ENCODE measurements at places on chromosomes 2 and 18.

GRCh38 chr2:102253753-102254150 lies 57.6 kb upstream of the IL1RL1 start:
- DNase-seq: no peak

DNA sequence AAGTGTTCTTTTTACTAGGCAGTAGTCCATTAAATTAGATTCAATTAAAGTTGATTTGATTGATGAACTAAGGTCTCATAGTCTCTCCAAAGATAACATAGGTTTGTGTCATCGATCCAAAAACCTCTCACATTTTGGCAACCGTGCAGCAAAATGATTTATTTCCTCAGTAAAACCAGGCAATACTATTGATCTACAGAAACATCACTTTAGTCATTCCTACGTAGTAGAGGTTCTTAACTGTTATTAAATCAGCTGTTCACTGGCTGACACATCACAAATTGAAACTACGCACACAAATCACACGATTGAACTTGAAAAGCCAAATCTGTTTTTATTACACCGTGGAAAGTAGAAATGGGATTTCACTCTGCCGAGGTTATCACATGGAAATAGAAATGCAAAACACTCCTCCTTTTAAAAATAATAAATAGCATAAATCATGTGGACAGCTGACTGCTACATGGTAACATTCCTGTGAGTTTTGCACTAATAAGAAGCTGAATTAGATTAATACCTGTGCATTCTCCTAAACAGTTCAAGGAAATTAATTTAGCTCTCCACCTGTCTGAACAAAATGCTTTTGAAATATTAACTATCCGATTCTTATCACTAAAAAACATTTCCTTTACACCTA lies 262.5 kb downstream of the CDH20 start:
- no peak for DNase-seq

GRCh38 chr2:236405357-236405756 lies 141.2 kb upstream of the ASB18 start:
- no peak for DNase-seq

DNA sequence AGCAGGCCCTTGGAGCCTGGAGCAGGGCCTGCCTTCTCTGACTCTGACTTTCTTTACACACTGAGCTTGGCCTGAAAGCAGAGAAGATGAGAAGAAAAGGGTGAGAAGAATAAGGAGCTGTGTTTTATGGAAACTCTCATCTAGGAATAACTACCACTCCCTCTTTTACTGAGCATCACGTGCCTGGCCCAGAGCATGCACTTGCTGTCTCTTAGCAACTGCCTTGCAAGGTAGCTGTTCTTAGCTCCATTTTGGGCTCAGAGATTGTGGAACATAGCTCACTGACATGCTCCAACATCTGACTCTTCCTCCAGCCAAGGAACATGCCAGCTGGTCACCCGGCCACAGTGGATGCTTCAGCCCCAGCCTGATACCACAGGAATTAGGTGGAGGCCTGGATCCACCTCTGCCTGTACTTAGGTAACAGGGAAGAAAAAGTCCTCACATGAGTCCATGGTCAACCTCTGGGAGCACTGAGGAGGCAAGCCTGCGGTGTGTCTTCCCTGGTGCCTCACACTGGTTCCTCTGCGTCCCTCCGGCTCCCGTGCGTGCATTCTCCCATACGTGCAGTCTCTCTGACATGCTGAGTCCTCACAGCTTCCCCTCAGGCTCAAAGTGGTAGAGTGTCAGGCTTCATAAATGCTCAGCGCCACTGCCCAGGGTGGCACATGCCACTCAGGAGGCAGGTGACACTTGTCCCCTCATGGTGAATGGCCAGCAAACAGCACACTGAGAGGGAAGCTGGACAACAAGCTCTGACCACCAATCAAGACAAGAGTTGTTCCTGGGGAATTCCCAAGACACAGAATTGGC lies 35.7 kb downstream of the AMER3 start:
- DNase-seq: no peak

DNA sequence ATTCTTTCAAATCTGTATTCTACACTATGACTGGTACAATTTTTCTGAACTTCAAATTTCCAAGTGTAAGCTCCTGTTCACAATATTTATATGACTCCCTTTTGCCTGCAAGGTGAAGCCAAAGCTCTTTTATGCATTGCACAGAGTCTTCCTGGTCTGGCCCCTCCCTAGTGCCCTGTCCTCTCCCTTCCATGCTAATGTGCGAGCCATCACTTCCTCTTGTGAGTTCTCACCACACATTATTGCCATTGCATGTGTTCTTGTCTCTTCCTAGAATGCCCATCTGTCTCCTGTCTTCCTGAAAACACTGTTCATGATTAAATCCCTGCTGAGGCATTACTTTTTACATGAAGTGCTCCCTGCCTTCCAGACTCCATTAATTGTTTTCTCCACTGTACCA lies 169.9 kb downstream of the MC4R start:
- DNase-seq: no peak

DNA sequence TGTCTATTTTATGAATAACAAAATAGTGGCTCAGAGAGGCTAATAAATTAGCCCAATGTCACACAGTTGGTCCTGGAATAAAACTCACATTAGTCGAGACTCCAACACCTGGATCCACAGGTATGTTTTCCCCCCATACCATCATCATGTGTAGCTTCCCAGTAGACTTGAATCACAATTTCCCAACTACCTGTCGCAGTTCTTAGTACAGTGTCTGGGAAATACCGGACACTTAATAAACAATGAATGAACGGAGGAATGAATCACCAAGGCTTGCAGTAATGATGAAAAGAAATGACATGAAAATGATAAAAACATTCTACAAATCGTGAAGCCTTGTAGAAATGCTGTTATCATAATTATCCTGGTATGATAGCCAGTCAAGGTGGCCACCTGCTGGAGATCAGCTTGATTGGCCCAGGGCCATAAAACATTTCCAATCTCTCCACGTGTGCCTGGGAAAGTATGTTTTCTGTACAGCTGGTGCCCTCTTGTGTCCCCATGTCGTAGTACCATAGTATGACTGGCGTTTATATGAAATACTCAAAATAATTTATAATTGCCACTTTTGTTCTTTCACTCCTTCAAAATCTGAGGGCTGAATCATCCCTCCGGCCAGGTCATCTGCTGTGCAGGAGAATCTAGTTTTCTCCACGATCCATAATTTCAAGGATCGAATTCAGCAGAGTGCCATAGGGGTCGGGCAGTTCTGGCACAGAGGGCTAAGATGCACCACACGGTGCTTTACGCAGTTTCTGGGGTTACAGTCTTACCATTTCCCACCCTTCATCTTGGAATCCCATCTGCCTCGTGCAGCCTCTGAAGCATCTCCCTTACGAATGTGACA lies 95.4 kb downstream of the LAMA1 start:
- DNase-seq: no peak

DNA sequence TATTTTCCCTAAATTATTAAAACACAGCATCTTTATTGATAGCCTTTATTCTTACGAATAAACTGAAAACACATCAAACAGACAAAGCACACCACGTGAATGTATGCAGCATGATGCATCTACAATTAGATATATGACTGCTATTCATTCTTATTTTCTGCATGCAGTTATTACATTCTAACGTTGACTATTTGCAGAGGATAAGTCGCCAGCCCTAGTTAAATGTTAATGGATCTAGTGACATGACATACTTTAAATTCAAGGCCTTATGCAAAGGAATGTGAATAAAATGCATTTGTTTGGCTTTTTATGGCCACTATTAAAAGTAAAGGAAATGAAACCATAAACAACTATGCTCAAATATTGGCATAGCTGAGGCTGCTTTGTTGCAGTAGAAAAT lies 172.4 kb downstream of the MAP2 start:
- DNase-seq: no peak

GRCh38 chr18:3791238-3791637 lies 341.3 kb downstream of the TGIF1 start:
- no peak for DNase-seq

DNA sequence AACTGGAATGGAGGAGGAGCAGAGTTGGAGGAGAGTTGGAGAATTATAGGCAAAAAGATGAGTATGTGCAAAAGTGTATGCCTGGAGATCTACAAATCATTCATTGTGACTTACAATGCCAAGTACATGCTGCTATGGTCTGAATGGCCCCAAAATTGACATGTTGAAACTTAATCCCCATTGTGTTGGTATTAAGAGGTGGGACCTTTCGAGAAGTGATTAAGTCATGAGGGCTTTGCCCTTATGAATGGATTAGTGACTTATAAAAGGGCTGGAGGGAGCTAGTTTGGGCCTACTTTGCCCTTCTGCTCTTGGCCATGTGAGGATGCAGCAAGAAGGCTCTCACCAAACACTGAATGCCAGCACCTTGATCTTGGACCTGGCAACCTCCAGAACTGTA lies 6.3 kb upstream of the RBMS1 start:
- DNase-seq: no peak

DNA sequence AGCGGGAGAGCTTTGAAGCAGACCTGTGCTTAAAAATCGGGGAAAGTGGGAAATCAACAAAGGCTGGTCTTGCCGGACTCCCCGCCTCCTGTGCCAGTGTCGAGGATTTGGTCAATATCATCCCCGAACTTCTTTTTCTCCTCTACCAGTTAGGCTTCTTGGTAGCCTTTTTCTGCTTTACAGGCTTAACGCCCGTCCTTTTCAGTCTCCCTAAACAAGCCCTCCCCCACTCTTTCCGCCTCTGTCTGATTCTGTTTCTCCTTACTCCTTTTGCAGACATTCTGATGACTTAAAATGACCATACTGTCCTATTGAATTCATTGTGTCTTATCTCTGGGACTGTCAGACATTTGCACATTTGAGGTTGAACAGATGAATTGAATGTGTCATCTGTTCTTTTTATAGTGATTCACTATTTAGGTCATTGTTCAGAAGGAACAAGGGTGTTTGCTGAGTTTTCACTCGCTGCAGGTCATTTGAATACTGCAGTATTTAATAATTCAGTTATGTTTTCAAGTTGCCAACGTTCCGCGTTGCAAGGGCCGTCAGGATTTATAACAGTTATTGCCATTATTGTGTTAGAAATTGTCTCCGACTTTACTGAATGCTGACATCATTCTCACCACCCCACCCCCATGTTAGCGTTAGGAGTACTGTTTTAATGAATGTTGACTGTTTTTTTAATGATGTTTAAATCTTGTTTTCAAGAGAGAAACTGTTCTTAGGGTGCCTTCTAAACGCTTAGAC lies 1.1 kb downstream of the ITGAV start:
- DNase-seq: no peak

DNA sequence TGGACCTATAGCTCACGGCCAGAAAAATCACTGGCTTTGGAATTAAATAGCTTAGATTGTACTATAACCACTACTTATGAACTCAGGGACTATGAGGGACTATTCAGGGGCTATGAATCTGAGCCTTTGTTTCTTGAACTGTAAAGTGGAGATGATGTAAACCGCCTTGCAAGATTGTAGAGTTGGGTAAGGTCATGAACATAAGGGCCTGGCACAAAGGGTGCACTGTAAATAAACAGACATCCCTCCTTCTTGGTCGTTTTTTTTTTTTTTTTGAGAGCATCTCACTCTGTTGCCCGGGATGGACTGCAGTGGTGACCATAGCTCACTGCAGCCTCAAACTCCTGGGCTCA lies 2.8 kb downstream of the TMEM177 start:
- DNase-seq: no peak

DNA sequence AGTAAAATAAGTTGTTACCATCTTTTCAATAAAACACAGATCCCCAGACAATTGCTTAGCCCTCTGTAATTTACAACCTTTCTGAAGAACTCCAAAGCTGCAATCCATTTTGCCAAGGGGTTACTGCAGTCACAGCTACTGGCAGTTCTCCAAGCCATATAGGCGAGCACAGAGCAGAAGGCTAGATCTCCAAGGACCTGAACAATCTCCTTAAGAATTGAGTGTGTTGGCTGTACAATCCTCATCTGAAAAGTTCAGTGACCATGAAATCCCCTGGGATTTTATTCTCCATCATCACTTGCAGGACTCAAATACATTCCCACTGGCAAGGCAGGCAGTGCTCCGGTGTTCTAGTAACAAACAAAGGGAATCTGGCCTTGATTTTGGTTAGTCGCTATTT lies 103.9 kb upstream of the LRP1B start:
- no peak for DNase-seq

DNA sequence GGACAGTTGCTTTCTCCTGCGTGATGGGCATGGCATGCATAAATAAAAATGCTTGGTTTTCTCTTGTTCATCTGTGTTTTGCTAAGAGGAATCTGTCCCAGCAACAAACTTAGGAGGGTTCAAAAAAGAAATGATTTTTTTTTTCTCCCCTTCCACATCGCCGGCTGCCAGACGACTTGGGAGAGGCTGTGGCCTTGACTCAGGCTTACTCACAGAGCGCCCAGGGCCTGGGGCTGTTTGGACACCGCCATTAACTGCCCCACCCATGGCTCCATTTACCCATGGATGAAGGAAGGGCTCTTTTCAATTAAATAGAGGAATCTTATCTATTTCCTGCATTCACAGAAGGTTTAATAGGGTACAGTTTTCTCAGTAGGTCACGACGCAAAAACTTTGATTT lies 22.3 kb upstream of the SERPINB5 start:
- no peak for DNase-seq

- no peak for DNase-seq
Observed at GRCh38 chr2:64352292-64352691, 101.7 kb upstream of the LGALSL start.

- DNase-seq: no peak
Observed at GRCh38 chr18:66599190-66599589, 4.7 kb downstream of the CDH19 start.

GRCh38 chr2:42513252-42513918 lies 19.6 kb upstream of the KCNG3 start:
- DNase-seq: no peak

DNA sequence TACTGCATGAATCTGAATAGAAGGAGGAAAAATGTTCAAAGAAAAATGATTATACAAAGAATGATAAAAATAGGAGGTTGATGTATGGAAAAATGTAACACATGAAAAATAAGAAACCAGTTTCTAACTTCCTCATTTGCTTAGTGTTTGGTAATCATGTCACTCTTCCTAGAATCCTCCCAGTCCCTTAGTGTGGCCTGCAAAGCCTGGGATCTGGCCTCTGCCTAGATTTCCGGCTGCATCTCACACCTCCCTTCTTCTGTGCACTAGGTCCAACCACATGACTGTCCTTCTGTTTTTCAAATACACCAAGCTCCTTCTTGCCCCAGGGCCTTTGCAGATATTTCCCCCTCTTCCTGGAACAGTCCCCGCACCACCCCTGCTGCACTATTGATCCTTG lies 76.8 kb upstream of the RBMS1 start:
- no peak for DNase-seq

Measured in stimulated activated CD8-positive, alpha-beta memory T cell treated with anti-CD3 and anti-CD28 coated beads, Interleukin-7, amount 100 ng/mL, for 4 hours (primary cell).